ENCODE measurements at places on chromosomes 7 and 10.

GRCh38 chr7:2143450-2143849, 89.3 kb downstream of the MAD1L1 start:
- DNase-seq = no peak

- DNase-seq = no peak
Measured at GRCh38 chr7:133859231-133859630, 267.9 kb upstream of the LRGUK start.

DNA sequence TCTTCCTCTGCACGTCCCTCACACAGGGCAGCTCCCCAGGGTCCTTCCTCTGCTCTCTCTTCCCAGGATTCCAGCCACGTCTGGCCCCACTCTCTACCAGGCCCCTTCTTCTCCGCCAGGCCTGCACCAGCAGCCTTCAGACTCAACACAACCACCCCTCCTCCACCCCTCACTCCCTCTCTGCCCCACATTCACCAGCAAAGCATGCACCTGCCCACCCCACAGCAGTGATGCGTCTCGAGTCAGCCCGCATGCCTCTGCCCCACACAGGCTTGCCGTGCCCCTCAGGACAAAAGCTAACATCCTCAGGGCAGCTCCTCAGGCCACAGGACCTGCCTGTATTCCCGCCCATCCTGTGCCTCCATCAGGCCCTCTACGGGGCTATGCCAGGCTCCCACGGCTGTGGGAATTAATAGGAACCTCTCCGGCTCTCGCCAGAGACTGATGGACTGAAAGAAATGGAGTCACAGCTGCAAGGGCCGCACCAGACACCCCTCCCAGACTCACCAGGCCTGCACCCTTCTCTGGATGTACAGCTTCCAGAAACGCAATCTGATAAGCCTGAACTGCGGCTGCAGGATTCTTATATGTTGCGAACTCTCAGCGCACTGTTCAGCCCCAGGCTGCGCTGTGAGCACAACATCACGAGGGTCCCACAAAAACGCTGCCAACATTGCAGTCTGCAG, 100.1 kb downstream of the CYTH3 start:
- DNase-seq = no peak

GRCh38 chr10:14586901-14587300, 187.8 kb downstream of the FAM107B start:
- no peak for DNase-seq

DNA sequence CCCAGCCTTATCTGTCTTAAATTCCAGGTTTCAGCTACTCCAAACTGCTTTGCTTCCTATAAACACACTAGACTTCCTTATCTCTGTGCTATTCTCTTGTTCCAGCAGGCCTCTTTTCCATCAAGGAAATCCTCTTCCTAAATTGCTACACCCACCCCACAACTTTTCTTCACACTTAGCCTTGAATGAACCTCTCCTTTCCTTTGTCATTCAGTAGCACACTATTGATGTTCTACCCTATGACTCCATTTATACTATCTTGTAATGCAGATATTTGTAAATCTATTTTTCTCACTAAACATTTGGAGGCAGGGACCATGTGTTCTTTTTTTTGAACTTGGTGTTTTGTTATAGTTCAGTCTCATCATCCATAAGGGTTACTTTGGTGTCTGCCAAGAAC, 3.7 kb downstream of the SLC16A9 start:
- DNase-seq = no peak

DNA sequence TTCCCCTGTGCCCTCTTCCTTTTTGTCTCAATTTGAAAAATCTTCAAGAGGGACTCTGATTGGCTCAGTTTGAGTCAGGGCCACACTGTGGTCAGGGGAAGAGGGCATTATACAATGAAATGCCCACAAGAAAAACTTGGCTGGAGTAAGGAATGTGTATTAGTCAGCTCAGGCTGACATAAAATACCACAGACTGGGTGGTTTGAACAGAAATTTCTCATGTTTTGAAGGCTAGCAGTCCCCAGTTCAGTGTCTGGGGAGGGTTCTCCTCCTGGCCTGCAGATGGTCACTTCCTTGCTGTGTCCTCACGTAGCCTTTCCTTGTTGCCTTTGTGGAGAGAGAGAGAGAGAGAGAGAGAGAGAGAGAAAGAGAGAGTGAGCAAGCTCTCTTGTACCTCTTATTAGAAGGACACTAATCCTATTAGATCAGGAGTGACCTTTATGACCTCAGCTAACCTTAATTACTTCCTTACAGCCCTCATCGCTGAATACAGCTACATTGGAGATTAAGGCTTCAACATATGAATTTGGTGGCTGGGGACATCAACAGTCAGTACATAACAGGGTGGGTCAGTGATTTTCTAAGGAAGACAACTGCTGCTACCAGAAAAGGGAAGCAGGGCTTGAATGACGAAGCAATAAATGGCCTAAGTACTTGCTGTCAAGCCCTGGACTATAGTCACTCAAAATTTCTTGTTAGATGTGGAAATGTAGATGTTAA, 25.8 kb upstream of the FAM13C start:
- no peak for DNase-seq

- DNase-seq = no peak
Measured at GRCh38 chr10:132385721-132386418, 11.1 kb upstream of the PWWP2B start.

- DNase-seq = no peak
Measured at GRCh38 chr10:17062493-17062892, 67.1 kb downstream of the CUBN start.

DNA sequence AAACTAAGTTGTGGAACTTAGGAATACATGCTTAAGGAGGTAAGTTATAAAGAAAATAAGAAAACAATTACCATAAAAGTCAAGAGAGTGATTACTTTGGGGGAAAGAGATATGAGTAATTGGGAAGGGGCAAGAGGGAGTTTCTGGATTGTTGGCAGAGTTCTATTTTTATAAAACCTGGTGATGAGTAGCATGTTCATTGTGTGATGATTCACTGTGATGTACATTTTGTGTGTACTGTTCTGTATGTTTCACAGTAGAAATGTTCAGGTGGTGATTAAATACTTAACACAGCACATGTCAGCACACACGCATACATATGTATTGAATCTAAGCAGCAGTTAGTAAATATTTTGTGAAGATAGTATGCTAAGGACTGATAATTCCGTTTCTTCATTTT, 9.7 kb upstream of the OIT3 start:
- no peak for DNase-seq

DNA sequence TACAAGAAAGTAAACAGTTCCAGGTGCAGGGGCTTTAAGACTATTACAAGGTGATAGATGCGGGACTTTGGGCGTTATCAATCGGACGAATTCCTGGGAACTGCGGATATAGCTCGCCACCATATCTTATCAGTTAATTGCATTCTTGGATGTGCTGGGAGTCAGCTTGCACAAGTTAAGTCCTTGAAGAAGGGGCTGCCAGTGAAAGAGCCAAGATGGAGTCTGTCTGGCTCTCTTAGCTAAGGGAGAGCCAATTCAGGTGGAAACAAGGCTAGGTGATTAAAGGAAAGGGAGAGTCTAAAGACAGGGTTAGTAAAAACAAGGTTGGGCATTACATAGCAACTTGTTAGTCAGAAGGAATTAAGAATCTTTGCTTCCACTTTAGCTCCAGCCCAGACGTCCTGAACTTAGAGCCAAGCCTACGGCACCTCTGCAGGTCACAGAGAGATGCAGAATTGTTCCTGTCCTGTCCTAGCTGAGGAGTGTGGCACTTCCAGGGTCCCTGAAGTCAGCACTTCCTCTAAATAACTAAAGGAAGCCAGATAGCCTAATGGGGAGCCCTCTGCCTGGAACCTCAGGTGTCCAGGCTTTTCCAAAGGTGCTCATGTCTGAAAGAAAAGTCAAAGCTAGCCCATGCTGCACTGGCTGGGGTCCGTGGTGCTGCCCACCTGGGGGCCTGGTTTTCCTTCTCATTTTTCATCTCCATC, 17.3 kb downstream of the ZC3HAV1 start:
- DNase-seq = no peak

- no peak for DNase-seq
Measured at GRCh38 chr7:51376420-51377092, 59.9 kb upstream of the COBL start.

DNA sequence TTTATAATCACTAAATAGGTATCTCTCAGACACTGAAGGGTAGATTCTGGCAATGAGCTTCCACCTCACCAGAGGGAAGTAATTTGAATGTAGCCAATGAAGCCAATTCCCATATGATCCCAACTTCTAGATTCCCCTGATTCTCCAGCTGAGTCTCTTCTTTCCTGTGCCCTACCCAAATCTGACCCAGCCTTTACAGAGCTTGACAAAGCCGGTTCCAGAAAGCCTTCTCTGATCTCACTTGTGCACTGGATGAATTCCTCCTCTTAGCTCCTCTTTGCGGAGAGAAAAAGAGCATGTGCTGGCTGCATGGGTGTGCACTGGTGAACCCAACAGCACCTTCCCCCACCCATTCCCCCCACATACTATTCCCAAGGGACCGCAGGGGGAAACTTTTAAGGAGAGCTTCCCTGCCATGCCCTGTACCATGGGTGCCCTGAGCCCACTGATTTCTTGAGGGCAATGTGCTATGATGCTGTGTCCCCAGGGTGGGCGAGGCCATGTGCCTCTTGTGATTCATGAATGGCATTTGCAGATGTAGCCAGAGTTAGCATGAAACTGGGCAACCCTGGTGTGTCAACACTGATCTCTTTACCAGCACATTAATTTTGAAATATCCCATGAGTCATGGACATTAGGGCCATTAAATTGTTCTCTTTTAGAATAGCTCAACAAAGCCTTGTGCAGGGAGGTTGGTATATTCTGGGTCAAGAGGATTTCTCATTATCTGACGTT, 50.4 kb upstream of the PLEKHA1 start:
- no peak for DNase-seq

DNA sequence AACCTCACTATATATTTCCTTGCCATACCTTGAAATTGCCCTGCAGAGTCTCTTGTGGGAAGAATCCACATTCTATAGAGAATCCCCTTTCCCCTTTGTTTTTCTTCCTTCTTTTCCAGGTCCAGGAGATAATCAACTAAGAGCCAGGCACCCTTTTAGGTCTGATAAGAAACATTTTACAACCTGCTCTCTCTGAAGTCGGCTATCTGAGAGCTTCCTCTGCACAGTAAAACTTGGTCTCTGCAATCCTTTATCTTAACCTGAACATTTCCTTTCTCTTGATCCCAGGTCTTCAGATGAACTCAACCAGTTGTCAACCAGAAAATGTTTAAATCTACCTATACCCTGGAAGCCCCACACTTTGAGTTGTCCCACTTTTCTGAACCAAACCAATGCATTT, 19.5 kb upstream of the PTER start:
- DNase-seq = no peak

DNA sequence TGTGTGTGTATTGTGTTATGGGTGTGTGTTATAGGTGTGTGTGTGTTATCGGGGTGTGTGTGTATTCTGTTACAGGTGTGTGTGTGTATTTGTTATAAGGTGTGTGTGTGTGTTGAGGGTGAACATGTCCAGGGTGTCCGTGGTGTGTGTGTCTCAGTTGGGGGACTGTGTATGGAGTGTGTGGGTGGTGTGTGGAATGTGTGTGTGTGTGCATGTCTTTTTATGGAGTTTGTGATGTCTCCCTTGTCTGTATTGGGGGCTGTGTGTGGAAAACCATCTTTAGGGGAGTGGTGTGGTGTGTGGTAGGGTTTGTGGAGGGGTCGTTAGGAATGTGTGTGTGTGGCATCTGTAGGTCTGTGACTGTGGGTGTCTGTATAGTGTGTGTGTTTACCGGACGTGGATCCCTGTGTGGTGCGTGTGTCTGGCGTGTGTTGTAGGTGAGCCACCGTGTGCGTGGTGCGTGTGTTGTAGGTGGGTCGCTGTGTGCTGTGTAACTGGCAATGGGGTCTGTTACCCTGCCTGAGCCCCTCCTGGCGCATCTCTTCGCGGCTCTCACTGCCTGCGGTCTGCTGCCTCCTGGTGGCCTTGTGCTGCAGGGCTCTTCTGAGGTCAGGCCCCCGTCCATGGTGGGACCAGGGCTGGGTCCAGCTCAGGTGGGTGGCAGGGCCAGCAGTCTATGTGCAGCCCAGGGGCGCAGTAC, 61.7 kb downstream of the PALD1 start:
- DNase-seq = no peak

- no peak for DNase-seq
Measured at GRCh38 chr7:129282865-129283264, 58.0 kb downstream of the AHCYL2 start.

- DNase-seq = peak; percentile 8
Measured at GRCh38 chr10:97498841-97499560, at the start of gene UBTD1. Gene UBTD1, plus strand, starts transcription at chr10:97498924. Its CDS starts 280 bp downstream, at chr10:97499204.

- DNase-seq = no peak
Measured at GRCh38 chr10:43342279-43343125, 28.9 kb upstream of the FXYD4 start.

DNA sequence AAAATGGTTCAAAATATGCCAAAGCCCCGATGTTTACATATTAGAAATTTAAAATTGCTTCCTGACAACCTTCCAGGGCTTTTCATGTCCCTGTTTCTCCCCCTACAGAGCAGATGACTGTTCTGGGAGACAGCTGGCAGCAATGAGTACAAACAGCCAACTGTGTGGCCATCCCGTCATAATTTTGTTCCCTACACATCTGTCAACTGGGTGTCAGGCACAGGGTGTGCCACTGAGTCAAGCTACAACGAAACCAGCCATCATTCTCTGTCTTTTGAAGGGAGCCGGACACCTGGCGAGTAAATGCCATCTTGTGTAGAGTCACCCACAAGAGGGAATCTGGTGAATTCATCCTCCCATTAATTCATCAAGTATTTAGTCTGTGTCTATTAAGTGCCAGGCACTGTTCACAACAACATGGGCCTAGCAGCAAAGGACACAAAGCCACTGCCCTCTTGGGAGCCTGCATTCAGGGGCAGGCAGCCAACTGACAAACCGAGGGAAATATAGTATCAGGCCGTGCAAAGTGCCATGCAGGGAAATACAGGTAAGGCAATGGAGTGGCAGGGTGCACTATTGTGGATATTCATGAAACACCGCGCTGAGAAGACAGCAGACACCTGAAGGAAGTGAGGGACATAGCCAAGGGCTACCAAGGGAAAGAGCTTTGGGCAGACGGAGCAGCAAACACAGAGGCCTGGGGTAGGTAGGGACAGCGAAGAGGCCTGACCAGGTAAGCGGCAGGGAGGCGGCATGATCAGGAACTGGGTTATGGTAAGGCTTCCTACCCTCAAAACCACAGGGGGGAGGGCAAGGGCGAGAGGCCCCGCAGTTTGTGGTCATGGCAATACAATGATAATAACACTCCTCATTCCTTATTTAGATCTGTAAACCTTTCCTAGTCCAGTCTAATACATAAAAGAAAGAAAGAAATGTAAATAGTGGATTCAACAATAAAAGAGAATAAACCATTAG, 213.6 kb downstream of the FAM107B start:
- DNase-seq = peak; percentile 38

GRCh38 chr7:42694894-42695507, 216.9 kb downstream of the C7orf25 start:
- no peak for DNase-seq

GRCh38 chr10:34719746-34720145, 95.3 kb downstream of the PARD3 start:
- DNase-seq = no peak

- no peak for DNase-seq
Measured at GRCh38 chr7:7746458-7746857, 28.1 kb upstream of the RPA3 start.
